Right hindlimb (tissue), 1 donor: ENCODE measurements at places on chromosomes 5 and 9.

DNA sequence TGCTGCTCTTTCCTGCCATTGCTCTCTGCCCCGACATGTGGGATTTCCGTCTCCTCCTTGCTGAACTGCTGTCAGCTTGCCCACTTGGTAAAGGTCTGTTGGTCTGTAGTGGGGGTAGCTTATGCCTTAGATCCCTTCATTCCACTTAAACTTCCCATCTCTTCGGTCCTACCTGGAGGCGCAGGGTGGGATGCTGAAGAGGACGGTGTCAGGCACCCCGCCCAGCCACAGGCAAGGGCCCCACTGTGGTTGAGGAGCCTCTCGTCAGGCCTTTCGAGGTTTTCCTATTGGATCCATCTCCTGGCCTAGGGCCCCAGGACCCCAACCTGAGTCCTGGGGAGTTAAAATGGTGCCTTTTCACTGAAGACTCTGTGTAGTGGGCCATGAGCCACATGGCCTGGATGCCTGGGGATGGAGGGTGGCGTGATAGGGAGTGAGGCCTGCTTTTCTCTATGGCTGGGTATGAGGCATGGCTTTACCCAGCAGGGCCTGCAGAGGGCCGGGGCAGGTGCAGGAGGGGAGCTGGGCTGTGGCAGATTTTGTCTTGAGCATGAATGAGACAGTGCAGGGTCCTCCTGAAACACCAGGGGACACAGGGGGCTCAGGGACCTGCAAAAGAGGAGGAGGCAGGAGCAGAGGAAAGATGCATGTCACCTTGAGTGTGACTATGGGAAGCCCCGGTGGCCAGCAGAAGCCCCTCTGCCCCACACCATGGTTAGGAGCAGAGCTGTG lies 25.8 kb upstream of the RNF130 start:
- no peak for DNase-seq

DNA sequence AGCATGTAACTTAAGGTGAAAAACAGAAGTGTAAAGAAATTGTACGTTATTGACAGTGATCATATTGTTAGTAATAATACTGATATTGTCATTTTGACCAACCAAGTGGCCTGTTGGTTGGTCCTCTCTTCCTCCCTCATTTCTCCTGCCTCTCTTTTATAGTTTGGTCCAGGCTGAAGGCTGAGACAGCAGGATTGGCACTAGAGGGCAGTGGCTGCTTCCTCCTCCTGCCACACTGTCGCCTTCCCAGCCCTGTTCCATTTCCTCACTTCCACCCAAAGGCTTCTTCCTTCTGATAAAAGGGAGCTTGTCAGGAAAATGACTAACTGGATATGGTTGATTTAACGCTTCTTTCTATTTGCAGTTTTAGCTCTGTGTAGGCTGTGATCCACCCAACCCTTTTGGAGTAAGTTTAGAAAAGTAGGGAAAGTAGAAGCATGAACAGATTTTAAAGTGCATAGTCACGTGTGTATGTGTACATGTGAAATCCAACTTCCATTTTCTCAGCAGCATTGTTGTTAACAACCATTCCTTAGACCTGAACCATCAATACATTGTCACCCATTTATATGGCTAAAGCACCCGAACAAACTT lies 35.6 kb downstream of the PTCD2 start:
- DNase-seq, result peak; percentile 43

DNA sequence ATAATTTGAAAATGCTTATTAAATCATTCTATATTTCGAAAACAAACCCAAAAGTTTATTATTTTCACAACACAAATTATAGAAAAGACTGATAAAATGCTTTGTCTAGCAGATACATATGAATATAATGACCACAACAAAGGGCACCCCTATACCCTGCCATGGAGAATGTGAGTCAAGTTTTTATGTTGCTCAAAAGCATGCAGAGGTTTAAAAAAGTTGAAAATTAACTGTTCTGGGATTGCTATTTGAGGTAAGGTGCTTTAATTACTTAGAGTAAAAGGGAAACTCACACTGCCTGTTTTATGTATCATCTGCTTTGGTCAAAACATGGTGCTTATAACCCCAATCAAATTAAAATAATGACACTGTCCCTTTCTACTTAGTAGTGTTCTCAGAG lies 41.0 kb downstream of the MLANA start:
- DNase-seq, result no peak

DNA sequence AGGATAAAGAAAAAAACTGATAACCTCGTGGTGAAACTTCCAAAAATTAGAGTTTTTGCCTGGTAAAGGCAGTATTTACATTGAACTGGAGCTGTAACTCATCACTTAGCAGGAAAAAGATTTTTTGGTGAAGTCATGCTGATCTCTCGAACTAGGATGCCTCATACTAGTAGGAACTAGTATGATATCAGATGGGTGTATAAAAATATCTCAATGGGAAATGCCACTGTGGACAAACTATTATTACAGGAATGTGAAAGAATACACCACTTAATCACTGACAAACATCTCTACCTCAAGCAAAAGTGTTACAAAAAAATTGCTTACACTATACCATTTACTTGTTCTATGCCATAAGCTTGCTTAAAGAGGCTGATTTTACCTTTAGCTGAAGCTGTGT lies 28.4 kb downstream of the RFX3 start:
- no peak for DNase-seq

DNA sequence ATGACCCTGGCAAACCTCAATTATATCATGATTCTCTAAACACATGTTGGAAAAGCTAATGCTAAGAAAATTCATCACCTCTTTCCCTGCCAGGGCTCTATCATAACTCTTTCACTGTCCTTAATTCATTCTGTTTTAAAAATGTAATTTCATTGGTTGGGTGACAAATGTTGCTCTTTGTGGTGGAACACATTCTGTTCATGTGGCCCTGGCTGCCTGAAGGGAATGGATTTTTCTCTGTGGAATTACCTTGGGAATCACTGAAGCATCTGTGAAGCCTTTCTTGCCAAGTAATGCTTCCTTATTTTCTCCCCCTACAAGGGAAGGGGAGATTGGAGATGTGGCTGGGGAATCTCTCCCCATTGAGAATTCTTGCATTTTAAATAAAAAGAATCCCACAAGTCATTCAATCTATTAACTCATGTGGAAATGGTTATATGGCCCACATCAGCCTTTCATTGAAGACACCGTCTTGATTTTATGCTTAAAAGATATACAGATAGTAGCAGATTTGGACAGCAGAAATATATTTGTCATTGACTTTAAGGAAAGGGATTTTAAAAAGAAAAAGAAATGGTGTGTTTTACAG lies 201.8 kb upstream of the NMUR2 start:
- DNase-seq, result no peak

GRCh38 chr5:115179030-115179393 lies 9.3 kb upstream of the TRIM36 start:
- DNase-seq, result no peak

DNA sequence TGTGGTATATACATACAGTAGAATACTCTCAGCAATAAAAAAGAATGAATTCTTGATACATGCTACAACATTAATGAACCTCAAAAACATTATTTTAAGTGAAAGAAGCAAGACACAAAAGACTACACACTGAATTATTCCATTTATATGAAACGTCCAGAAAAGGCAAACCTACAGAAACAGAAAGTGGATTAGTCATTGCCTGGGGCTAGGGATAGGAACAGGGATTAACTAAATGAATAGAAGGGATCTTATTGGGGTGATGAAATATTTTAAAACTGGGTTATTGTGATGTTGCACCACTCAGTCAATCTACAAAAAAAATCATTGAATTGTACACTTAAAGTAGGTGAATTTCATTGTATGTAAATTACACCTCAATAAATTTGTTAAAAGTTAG lies 326.7 kb downstream of the PIK3R1 start:
- DNase-seq, result no peak

- DNase-seq, result no peak
Observed at GRCh38 chr5:4532705-4533080, 607.4 kb upstream of the ADAMTS16 start.

- DNase-seq, result no peak
Observed at GRCh38 chr9:98540476-98540875, 168.3 kb downstream of the GABBR2 start.

- peak; percentile 49 for DNase-seq
Observed at GRCh38 chr5:157855404-157855994, 3.4 kb downstream of the CLINT1 start.

DNA sequence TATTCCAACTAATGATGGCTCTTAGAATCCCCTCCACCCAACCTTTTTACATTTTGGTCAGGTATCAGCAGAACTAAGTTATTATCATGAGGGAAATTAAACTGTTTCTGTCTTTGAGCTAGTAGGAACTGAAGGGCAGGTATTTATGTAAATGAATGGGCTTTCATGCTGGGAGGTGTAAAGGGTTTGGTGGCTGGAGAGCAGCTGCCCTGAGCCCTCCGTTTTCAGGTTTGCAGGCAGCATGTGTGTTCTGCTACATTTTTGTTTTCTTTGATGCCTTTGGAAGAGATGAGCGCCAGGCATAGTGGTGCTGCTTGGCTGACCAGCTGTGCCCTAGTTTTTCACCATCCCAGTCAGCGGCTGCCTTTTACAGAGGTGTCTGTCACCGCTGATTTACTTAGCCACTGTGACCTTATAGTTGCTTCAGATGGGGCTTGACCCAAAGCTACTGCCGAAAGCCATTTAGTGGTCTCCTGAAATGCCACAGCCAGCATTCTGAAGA lies 231.9 kb downstream of the MAST4 start:
- no peak for DNase-seq

DNA sequence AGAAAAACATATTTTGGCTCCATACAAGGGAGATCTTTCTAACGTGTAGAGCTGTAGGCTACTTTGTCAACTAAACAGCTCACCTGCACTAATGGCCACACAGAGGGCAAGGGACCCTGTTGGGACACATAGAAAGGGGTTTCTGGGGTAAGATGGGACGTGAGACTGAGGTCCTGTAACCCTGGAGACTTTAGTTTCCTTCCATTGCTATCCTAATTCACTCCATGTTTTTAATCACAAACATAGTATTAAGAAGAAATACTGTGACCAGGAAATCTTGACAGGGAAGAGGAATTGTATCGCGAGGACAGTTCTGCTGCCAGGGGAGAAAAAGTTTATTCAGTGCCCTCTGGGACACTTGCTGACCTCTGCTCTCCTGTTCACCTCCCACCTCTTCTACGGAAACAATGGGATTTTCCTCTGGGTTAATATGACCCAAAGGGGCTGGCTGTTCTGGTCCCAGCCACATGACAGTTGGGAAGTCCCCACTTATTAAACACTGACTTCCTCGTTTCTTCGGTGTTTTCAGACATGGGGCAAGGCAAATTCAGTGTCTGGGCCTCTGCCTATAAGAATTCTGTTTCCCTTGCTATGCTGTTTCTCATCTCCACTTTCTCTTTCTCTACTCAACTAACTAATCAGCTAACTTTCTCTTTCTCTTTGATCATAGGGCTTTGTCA lies 106.9 kb upstream of the SEMA6A start:
- no peak for DNase-seq

DNA sequence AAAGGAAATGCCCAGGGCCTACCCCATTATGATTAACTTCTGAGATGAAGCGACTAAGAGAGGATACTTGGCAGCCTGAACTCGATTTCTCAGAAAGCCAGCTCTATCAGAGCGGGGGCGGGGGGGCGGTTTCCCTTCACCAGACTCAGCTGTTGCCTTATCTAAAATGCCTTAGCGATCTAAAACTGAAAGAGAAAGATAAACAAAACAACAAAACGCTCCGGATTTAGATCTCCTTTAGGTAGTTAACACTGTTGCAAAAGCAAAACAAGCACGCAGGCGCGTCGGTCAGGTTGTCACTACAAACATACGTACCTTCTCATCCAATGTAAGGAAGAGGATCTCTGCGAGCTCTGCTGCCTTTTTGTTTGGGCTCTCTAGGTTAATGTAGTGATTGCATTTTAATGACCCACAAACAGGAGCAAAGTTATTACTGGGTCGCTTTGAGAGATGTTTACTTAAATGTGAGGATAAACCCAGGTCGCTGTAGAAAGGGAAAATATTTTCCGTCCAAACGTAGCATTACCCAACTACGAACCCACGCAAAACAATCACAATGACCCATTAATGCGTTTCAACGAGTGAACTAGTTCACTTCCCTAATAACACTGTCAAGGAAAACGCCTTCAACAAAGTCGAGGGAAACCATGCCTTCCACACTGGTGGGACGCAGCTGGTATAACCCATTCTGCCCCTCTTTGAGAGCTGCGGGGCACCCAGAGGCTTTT lies 982 bp downstream of the EPB41L4A start:
- peak; percentile 18 for DNase-seq

- DNase-seq, result no peak
Observed at GRCh38 chr9:100428871-100429654, 2.1 kb downstream of the MSANTD3 start.
